ENCODE measurements at places on chromosomes 11 and 22.

GRCh38 chr22:22215659-22216449, 28.7 kb upstream of the VPREB1 start:
- DNase-seq, result no peak

DNA sequence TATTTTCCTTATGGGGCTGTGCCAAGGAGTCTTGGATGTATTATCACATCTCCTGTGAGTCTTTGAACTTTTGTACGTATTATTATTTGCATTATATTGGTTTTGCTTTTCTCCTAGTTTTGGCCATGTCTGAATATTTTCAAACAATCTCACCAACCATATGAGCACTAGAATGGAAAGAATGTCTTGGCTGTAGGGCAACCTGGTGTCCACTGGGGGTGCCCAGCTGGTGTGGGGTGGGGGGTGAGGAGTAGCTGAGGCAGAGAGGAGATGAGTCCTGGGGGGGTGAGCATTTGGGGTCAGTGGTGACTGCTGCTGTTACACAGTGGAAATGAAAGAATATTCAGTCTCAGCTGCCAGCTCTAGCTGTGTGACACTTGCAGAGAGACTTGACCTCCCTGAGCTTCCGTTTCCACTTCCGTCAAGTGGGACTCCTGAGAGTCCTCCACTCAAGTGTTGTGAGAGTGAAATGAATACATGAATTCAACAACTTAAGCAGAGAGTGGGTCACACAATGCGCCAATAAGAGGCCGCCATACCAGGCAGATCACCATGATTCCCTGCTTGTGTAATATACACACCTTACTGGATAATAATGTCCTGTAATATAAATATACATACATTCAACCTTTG, 12.7 kb upstream of the PVALB start:
- DNase-seq, result no peak

- DNase-seq, result peak; percentile 93
These were observed 716 bp upstream of the DDB2 start for GRCh38 chr11:47213950-47214565.

DNA sequence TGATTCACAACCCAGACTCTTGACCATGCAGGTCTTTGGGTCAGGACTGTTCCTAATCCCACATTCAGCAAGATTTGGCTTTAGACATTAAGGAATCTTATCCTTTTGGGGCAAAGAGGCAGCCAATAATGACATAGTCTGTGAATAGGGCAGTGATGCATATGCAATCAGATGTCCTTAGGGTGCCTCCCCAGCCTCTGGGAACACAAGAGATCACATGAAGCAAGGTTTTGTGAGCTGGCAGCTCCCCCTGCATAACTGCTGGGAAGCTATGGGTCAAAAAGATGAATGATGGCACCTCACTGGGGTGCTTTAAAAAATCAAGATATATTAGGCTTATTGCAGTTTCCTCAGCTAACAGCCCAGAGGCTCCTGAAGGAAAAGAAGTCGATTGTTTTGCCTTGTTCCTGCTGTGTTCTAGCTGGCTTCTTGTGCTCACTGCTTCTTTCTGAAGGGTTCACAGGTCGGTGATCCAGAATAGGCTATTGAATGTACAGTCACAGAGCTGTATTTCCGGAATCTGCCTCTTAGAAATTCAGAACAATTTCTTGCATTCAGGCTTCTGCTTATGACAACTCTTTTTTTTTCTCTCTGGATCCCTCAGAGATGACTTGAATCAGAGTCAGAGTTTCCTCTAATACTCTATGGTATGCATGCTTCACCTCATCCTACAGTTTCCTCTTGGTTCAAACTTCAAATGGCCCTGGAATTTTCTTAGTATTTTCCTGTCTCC, 31.7 kb downstream of the INSC start:
- no peak for DNase-seq

DNA sequence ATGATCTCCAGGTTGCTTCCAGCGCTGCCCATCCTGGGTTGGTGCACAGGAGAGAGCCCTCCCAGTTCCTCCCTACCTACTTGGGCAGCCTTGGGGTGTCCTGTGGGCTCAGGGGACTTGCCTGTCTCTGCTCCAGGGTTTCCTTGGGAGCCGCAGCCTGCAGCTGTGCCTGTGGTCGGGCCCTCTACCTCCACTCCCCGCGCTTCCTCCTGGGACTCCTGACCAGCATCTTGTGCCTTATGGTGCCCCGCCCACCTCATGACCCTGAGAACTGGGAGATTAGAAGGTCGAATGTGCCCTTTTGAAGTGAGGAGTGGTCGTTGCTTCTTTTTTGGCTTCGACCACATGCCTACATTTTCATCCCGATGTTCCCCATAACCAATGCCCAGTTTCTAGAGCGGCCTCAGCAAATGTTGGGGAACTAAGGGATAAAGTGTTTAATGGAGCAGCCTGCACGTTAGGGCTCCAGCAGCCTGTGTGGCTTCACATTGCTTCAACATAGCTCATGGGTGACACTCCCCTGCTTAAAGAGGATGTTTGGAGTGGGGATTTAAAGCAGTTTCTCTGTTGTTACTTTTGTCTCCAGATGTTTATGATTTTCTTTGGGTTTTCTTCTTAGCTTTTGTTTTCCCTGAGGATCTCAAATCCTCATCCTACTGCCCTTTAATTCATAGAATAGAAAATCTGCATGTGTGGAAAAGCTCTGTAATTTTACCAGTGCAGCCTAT, 248.8 kb downstream of the TBC1D22A start:
- DNase-seq, result no peak

GRCh38 chr11:114079511-114080065, 20.1 kb downstream of the ZBTB16 start:
- no peak for DNase-seq

DNA sequence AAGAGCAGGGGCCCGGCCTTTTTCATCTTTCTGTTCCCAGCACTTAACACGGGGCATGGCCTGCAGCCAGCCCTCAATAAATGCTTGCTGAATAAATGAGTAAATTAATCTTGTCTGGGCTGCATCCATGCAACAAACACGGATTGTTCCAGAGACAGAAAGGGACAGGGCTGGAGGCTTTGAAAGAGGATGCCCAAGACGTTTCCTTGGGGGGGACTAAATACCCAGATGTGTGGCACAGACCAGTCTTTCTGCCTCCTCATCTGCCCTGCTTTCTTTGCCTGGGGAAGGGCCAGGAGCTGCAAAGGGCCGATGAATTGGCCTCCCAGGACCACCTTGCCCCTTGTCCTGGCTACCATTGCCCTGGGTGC, 40.4 kb downstream of the SHISAL1 start:
- DNase-seq, result no peak

- DNase-seq, result no peak
These were observed 79.6 kb upstream of the NECTIN1 start for GRCh38 chr11:119808407-119809185.

GRCh38 chr22:44584256-44584902, 86.3 kb upstream of the RTL6 start:
- no peak for DNase-seq

GRCh38 chr11:133910101-133910500, 46.7 kb downstream of the IGSF9B start:
- no peak for DNase-seq

GRCh38 chr11:122145715-122146274, 29.8 kb upstream of the BLID start:
- no peak for DNase-seq

- DNase-seq, result no peak
These were observed 44.0 kb downstream of the MYO7A start for GRCh38 chr11:77171885-77172665.

GRCh38 chr11:78149646-78150045, 10.2 kb upstream of the ALG8 start:
- no peak for DNase-seq

DNA sequence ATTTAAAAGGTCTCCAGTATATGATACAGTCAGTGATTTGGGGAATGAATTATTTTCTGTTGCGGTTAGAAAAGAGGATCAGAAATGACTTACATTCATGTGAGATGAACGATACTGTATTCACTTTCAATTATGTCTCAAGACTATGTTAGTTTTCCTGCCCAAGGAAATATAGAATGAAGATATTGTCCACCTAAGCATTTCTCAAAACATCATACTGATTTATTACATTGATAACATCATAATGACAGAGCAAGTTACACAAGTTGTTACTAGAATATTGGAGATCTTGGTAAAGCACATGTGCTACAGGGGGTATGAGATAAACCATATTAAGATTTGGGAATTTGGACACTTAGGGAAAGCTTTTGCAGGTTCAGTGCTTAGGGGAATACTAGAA, 67.8 kb upstream of the OR9G4 start:
- no peak for DNase-seq

DNA sequence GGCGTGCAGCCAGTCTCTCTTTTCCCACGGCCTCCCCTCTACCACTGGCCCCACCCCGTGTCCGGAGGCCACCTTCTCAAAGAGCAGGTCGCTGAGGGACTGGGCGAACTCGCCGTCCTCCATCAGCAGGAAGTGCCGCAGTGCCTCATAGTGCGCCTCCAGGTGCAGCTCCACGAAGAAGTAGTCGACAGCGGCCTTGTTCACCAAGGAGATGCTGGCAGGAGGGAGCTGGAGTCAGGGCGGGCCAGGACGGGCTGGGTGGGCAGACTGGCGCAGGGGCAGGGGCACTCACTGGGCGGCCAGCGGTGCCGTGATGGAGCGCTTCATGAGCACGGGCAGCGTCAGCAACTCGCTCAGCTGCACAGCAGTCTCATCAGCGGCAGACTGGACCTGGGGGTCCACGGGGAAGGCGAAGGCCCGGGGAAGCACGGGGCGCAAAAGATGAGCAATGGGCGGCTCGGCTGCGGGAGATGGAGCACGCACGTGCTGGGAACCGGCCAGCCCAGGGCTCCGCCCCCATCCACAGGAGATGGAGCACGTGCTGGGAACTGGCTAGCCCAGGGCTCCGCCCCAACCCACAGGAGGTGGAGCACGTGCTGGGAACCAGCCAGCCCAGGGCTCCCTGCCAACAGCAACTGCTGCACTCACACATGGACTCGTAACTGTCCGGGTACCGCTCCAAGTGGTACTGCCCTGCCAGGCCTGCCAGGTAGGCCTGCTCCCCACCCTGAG, 18.4 kb downstream of the SELENOO start:
- peak; percentile 49 for DNase-seq

- DNase-seq, result no peak
These were observed 9.7 kb upstream of the LRP5 start for GRCh38 chr11:68302670-68303069.

DNA sequence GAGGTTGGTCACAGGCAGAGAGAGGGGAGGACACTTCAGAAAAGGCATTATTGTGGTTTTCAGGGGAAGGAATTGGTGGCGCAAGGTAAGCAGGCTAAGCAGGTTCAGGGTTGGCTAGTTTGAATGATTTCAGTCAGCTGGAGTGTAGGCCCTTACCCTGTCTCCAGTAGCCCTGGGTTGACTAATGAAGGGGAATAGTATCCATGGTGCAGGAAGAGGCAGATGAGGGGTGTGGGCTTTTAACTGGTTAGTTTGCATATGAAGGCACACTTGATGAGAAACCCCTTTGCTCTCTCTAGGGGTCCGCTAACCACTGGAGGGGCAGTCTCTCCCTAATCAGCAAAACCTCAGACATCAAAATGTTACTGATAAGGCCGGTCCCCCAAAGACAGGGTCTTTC, 249.7 kb downstream of the AASDHPPT start:
- DNase-seq, result no peak

DNA sequence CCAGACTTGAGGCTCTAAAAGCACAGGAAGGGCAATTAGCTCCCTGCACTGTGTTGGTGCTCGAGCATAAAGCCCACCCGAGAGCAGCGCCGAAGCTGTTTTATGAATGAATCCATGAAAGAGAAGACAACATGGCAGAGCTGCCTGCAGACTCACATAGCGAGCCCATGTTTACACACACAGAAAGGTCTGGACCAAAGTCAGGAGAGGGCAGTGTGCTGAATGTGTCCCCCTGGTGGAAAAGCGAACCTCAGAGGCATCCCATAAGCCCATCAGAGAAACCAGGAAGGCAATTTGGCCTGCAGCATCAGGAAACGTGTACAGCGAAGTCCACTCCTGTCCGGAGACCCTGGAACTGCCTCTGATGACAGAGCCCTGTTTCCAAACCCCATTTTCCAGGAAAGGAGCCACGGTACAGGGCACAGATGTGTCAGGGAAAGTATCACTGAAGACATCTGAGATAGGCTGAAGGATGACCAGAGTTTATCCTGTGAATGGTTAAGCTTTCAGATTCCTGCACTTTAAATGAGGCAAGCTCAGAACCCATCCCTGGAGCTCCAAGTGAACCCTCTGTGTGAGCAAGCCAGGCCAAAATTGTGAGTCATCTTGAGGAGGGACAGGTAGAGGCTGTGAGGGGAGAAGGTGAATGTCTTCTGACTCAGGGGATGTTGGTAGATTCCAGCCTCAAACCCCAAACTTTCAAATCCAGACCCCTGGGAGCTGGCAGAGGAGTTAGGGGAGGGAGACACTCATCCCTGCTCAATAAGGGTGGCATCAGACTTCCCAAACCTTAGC, 36.9 kb downstream of the CHRDL2 start:
- DNase-seq, result no peak

Measured in KBM-7 (cell line).